ENCODE measurements at places on chromosomes 12 and 14. TPM values are rescaled to one million over a fixed set of nuclear protein-coding genes. Genes with fewer than 3 reads are reported as not detected.
A peak's percentile ranks its signal among the peaks of the same experiment; 100 is the strongest.

DNA sequence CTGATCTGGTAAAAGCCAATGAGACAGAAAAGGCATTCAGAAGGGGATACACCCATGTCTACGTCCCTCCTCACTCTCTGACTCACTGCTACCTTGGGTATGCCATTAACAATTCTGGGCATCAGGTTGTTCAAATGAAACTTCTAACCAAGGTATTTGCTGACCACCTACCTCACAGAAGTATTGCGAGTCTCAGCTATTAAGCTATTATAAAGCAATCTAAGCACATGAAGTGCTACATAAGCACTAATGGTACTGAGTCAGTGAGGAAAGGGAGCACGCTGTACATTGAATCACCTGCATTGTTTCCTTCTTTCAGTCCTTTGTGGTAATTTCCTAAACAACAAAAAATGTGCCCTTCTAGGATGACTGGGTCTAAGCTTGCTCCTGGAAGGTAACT is 62.8 kb upstream of the CCDC91 start:
- DNase-seq: no peak

GRCh38 chr12:125143491-125143890 is 78.3 kb downstream of the AACS start:
- no peak for DNase-seq

SLC16A7 gene
- total RNA-seq: 15.8 TPM

NKX2-1 gene
- not detected for total RNA-seq

DNA sequence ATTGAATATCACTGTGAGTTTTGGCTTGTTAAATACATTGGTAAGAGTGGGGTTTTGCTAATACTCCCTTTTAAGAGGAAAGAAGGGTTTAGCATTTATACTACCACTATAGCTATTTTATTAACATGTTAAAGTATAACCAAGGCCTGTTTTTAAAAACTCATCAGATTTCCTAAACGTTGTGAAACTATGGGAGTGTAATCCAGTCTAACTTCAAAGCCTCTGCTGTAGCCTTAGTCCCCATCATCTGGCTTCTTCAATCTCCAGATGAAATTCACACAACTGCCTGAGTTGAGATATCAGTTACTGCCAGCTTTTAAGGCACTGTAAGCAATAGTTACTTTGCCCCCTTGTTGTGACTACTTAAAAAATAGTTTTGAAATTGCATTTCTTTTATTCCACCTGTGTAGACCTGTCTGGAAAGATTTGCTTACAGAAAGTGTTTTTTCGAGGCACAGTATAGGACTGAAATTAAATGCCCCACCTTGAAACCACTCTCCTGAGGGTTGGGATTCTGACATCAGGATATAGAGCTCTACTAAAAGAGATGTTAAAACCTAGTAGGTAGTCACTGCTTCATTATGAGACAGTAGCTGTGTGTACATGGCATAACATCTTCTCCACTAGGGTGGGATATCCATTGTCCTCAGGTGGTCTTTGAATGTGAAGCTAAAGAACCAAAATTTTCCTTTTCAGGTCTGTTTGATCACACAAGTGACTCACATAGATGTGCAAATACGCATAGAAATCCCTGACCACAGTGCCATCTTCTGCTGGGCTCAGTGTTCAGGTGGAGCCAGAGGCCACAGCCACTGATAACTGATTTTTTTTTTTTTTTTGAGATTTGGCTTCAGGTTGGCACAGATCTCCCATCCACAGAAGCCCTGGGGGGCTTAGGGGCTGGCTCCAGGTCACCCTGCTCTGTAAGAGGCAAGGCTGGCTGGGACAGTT is 125.5 kb downstream of the DAAM1 start:
- no peak for DNase-seq

TRMT5 gene
- 2.8 TPM for total RNA-seq

SUOX gene
- total RNA-seq: 21.8 TPM

EXOC3L4 gene
- total RNA-seq: 3.9 TPM

NEUROD4 gene
- total RNA-seq: not detected

GRCh38 chr12:15428632-15429031 is 106.3 kb downstream of the PTPRO start:
- DNase-seq: no peak

DNA sequence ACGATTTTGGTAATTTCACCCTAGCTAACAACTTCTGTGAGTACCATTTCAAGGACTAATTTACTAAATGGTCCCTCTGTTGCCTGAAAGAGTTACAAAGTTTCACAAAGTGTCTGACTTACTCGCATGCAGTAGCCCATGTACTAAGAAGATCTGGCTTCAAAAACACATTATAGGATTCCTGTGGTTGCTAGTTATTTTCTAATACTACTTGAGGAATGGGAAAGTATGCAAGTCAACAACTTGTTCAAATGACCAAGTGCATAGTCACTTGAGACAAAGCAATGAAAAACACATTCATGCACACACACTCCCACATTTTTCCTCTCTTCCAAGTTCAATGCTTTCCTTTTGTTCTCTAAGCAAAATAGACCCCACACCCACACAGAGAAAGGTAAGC is 219.7 kb upstream of the TMPO start:
- DNase-seq: no peak

RHOJ gene
- not detected for total RNA-seq

STAB2 gene
- not detected for total RNA-seq

DNA sequence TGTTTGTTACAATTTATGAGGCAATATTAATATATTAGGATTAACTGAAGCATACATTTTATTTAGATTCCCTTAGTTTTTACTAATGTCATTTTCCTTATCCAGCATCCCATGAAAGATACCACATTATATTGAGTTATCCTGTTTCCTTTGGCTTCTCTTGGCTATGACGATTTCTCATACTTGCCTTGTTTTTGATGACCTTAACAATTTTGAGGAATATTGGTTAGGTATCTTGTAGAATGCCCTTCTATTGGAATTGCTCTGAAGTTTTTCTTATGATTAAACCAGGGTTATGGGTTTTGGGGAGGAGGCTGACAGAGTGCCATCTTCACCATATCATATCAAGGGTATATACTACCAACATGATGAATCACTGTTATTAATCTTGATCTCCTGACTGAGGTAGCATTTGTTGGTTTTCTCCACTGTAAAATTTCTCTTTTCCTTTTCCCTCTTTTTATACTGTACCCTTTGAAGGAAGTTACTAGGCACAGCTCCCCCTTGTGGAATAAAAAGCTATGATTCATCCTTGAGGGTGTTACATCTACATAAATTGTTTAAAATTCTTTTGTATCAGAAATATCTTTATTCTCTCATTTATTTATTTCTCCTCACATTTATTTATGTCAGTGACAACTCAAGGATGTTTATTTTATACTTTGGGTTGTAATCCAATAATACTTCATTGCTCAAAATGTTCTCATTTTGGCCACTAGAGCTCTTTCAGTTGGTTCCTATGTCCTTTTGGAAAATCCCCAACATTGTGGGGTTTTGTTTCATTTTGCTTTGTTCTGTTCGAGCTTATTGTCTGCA is 239.0 kb downstream of the SLC16A7 start:
- DNase-seq: peak; percentile 60

- peak; percentile 50 for DNase-seq
Observed at GRCh38 chr14:75306927-75307699, 28.5 kb downstream of the FOS start.

MIP gene
- 0.15 TPM for total RNA-seq

- no peak for DNase-seq
Observed at GRCh38 chr12:2765608-2766007, 29.2 kb upstream of the FKBP4 start.

DNA sequence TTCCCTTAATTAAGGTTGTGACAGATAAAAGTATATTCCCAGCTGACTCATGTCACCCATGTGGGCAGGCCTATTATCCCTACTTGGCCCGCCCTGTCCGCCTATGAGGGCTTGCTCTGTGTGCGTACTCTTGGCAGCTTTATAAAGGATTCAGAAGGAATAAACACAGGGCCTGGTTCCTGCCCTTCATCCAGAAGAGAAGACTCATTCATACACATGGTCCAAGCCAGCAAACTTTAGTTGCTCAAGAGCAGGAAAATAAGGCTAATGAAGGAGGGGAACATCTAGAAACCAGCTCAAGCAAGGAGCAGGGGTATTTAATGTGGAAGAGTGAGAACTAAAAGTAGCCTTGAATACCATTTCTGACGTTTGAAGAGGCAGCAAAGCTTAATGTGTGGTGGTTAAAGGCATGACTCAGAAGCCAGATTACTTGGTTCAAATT is 141.9 kb downstream of the CRADD start:
- no peak for DNase-seq

DNA sequence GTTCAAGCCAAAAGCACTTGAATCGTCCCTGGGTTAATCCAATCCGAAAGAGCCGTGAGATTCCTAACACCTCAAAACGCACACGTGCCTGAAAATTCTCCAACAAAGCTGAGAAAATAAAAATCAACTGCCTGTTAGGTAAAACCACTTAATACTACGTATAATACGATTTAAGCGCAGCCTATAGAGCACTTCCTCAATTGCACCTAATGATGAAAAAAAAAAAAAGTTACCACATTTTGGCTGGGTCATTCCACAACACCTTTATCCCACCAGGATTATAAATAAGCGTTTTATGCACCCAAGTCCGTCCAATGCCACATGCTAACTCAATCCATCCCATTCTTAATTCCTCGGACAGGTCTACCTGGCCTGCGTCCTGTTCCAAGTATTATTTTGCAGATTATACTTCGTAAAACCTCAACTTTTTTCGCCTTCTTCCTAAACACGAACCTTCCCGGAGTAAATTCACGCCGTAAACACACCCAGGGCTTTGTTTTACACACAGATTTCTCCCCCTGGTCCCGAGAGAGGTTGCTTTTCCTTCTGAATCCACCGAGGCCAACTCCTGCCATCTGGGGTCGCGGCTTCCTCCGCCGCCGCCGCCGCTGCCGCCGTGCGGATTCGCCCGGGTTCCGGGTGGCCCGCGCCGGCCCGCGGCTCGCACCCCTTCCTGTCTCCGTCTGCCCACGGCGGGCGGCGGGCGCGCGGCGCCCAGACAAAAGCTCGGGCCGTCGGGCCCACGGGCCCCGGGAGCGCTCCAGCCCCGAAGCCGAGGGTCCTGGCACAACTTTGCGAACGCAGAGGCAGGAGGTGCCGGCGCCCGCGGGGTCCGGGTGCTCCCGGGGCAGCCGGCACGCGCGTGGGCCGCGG is 66.2 kb downstream of the RNF34 start:
- peak; percentile 43 for DNase-seq

- DNase-seq: no peak
Observed at GRCh38 chr14:94612580-94613554, 676 bp downstream of the SERPINA3 start.

DNA sequence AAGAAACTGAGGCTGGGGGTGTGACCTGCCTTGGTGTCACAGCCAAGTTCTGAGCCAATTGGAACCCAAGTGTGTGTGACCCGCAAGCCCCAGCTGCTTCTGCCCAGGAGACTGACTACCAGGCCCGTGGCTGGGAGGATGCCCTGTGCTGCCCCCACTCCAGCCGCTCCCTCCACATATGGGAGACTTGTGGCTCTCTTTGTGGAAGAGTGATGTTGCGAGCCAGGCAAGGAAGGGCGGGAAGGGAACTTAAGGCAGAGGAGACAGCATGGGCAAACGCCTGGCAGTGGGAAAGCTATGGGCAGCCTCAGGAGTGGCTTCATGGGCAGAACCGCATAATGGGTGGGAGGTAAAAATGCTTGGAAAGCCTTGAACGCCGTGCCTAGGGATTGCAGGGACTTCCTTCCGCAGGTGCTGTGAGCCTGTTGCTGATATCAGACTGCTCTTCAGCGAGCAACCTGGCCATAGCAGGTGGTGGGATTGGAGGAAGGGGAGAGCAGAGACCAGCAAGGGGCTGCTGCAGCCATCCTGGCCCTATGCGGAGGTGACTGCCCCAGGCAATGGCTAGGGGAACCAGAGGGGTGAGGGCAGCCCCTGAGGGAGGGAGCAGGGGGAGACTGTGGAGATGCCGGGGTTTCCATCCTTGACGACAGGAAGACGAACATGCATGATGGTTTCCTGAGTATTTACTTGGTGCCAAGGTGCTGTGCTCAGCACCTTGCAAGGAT is 115.7 kb downstream of the LGMN start:
- no peak for DNase-seq

DNA sequence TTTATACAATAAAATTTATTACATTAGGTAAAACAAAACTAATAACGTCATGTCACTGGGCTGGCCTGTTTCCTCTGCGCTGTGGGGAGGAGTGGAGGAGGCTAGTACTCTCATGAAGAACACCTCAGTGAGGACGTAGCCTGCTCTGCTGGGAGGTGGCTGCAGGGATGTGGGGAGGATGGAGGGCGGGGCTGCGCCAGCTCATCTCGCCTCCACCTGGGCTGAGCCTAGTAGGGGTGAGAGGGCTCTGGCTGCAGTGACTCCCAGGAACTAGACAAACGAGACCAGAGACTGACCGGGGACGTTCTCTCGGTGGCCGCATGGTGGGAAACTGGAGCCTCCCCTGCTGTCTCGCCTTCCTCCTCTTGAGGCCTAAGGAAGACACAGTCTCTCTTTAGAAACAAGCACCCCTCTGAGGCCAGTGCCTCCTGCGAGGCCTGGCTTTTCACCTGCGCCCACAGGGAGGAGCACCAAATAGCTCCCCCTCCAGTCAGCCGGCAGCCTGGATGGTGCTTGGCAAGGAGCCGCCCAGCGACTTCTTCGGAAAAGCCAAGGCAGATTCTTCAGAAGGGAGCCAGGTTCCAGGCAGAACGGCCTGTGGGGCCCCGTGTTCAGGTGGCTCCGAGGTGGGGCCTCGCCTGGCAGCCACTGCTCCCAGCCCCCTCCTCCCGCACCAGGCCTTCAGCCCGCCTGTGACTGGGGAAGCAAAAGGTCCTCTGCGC is 62.4 kb downstream of the PLEKHG3 start:
- peak; percentile 50 for DNase-seq

RTN1 gene
- total RNA-seq: not detected

SDR9C7 gene
- not detected for total RNA-seq

- DNase-seq: peak; percentile 68
Observed at GRCh38 chr14:55430024-55430690, 10.3 kb downstream of the TBPL2 start.

TAS2R50 gene
- 0.26 TPM for total RNA-seq

DNA sequence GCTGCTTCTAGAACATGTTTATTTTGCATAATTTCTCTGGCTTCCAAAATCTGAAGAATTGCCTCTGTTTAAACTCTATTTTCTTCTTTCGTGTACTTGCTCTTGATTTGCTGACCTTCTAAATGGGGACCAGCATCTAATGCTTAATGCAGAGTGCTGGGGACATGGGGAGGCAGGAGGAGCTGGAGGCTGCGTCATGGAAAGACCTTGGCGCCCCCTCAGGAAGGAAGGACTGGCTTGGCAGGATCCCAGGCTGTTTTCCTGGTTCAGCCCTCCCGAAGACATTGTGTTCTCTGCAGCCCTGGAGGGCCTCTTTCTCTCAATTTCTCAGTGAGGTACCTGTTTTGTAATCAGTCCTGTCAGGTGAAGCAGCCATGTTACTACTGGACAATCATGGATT is 5.5 kb downstream of the PRKCH start:
- DNase-seq: peak; percentile 15

PLCZ1 gene
- not detected for total RNA-seq
